ENCODE measurements at places on chromosomes 13 and 19. TPM values are rescaled to one million over a fixed set of nuclear protein-coding genes. Genes with fewer than 3 reads are reported as not detected.

The NANOS2 gene
- not detected for total RNA-seq

The PRODH2 gene
- total RNA-seq, result not detected

DNA sequence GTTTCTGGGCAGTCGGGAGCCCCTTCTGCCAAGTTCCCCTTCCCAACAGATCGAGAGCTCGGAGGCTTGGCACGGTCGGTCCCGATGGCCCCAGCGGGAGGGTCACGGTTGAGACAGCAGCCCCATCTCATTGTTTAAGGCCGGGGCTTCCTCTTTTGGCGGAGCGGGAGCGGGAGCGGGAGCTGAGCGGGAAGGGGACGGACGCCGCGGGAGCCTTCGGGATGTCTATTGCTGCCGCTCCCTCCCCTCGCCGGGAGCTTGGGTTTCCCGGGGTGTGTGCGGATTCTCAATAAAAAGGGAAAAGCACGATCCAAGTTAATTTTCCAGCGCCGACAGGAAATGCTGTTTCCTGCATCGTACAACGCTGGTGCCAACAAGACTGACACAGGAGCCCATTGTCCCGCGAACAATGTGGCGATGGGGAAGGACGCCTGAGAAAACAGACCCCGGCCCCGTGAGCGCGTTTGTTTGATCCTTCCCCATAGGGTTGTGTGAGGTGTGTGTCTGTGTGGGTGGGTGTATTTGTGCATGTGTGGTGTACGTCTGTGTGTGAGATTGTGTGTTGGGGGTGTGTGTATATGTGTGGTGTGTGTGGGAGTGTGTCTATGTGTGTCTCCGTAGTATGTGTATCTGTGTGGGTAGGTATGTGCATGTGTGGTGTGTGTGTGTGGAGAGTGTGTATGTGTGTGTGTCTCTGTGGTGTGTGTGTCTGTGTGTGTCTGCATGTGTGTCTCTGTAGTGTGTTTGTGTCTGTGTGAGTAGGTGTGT lies 36.3 kb upstream of the FLT1 start:
- peak; percentile 15 for DNase-seq

DNA sequence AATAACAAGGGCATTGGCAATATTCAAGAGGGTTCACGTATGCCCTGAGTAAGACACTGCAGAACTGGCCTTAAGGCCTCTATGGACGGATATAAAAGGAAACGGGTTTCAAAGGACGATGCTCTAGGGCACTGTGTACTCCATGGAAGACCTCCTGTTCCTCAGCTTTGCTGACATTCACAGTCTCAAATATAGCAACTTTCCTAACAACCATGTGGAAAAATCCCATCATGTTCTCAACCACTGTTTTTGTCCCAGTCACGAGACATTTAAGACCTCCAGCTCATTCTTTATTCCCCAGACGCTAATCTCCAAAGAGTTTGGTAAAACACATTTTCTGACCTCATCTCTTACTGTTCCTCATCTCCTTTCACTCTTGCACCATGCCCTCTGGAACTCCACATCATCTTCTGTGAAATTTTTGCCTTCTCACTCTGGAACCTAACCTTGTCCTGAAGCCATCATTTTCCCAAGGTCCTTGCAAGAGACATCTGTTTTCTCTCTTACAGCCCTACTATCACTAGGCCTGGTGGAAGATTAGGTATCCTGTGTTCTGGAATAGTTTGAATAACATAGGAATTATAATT lies 37.6 kb downstream of the SPRY2 start:
- no peak for DNase-seq

DNA sequence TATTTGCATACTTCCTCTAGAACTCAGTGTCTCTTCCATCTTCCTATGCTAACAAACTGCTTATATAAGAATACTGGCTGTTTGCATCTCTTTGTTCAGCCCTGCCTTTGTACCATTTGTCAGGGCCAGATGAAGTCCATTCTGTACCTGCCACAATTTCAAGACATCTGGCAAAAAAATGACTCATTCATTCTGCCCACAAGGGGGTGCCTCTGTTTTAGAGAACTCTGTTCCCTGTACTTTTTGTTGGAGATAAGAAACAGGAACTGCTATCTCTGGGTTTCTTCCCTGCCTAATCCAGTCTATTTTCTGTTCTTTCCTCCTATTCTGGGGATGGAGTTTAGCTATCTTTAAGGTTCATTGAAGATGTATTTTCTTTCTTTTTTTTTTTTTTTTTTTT lies 23.0 kb downstream of the ZNF568 start:
- DNase-seq, result no peak

GRCh38 chr13:93338906-93339305 lies 112.3 kb downstream of the GPC6 start:
- DNase-seq, result no peak

DNA sequence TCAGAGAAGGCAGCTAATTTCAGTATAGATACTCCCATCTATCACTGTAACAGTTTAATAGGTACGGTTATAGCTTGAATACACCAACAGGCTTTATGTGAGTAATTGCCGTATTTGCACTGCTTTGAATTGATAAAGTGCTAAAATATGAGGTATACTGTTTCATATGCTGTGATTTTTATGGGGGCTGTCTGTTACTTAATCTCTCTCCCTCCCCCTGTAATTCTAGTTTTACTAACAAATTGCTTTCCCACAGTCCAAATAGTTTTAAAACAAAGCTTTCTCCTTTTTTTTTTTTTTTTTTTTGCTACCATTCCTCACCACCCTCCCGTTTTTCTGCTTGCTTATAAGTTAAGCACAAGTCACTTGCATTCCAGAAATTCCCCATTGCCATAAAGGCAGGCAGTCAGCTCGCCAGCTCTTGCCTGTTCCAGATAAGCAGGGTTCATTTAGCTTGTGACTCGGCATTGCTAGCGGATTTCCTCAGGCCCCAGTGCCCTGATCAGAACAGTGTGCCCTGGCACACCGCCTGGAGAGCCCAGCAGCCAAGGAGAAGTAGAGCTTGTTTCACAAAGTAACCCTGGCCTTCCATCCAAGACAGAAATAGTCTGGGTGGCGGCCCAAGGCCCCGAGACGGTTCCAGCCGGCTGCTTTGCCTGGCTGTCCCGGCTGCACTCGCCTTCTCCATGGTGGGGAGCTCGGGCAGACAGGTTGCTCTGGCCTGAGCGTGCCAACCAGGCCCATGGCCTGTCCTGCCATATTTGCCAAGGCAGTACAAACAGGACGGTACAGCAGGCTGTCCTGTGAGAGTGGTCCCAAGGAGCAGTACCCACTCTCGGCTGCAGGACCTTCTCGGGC lies 43.5 kb upstream of the NPAS1 start:
- DNase-seq, result peak; percentile 94

DNA sequence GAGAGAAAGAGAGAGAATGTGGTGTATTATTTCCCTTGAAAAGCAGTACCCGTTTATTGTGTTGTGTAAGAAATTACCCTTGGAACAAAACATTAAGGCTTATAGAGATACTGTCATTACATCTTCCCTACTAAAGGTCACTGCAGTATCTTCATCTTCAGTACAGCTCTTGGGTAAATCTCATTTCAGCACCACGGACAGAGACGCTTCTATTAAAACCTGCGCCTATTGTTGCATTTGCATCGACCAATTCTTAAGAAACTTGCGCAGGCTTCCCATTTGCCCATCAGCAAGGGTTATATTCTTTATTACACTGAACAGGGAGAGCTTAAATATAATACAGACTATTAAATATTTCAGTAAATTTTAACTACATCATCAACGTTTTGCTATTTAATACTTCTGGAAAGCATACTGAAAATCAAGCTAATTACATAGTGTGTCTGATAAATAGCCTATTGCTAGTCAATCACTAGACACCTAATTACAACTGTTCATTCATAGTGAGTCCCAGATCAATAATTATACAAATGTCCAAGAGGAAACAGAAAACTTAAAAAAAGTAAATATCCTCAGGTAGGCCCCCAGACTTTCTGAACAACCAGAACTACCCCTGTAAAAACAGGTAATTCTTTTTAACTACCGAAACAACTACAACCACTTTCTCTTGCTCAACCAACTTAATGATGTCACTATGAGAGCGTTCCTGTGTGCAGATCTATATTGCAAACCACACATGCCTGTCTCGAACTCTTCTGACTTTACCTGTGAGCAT lies 350.6 kb downstream of the LIG4 start:
- peak; percentile 25 for DNase-seq

All from G401 (cell line).